ENCODE measurements at places on chromosomes 1 and 21. TPM values are rescaled to one million over a fixed set of nuclear protein-coding genes. Genes with fewer than 3 reads are reported as not detected.

GRCh38 chr1:2623571-2624337, 9.1 kb downstream of the MMEL1 start:
- peaks cover 4% of the 10 kb centered on the region for H3K4me1 ChIP-seq
- peaks cover 3% of the 10 kb centered on the region for H3K36me3 ChIP-seq
- H3K27me3 ChIP-seq, result peaks cover 58% of the 10 kb centered on the region
- no peak for DNase-seq
- H3K4me3 ChIP-seq, result no peak overlapping the region
- H3K27ac ChIP-seq, result no peak overlapping the region

GRCh38 chr1:157829711-157830110, 9.8 kb upstream of the FCRL1 start:
- no peaks in the 10 kb centered on the region for H3K4me1 ChIP-seq
- no peak for DNase-seq
- H3K27me3 ChIP-seq, result peaks cover 14% of the 10 kb centered on the region
- H3K27ac ChIP-seq, result no peak overlapping the region
- H3K4me3 ChIP-seq, result no peak overlapping the region
- no peaks in the 10 kb centered on the region for H3K36me3 ChIP-seq

- no peak overlapping the region for H3K4me3 ChIP-seq
- no peak for DNase-seq
- peaks cover 35% of the 10 kb centered on the region for H3K4me1 ChIP-seq
- H3K27me3 ChIP-seq, result peaks cover 26% of the 10 kb centered on the region
- peaks cover 2% of the 10 kb centered on the region for H3K36me3 ChIP-seq
These were observed 39.0 kb downstream of the FOXO6 start for GRCh38 chr1:41400225-41400624.

- H3K27me3 ChIP-seq, result no peaks in the 10 kb centered on the region
- H3K27ac ChIP-seq, result no peak overlapping the region
- peaks cover 2% of the 10 kb centered on the region for H3K36me3 ChIP-seq
- no peak for DNase-seq
These were observed 275.5 kb downstream of the TPR start for GRCh38 chr1:186099336-186100104.

DNA sequence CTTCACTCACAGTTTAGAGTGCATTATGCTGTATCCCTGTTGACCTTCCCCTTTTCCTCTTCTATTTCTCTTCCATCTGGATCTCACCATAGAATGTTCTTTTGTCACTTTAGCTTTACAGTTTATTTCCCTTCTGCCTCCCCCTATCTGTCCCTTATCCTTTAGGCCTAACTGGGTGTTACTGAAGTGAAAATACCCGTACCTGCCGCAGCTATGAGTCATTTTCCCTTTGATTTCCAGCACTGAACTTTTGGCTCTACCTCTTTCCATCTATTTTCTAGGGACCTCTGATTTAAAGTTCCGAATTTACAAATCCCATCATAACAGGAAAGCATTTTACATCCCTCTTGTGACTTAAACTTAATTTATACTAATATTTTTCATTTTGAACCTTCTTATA, 19.7 kb downstream of the ITSN1 start:
- no peak overlapping the region for H3K4me3 ChIP-seq
- H3K4me1 ChIP-seq, result peaks cover 10% of the 10 kb centered on the region
- no peaks in the 10 kb centered on the region for H3K27me3 ChIP-seq
- no peak overlapping the region for H3K27ac ChIP-seq
- peaks cover 13% of the 10 kb centered on the region for H3K36me3 ChIP-seq
- no peak for DNase-seq

- H3K4me1 ChIP-seq, result peaks cover 53% of the 10 kb centered on the region
- peak overlapping the region; percentile 99 for H3K4me3 ChIP-seq
- no peak for DNase-seq
These were observed 777 bp downstream of the LRRC41 start for GRCh38 chr1:46302641-46303037.

DNA sequence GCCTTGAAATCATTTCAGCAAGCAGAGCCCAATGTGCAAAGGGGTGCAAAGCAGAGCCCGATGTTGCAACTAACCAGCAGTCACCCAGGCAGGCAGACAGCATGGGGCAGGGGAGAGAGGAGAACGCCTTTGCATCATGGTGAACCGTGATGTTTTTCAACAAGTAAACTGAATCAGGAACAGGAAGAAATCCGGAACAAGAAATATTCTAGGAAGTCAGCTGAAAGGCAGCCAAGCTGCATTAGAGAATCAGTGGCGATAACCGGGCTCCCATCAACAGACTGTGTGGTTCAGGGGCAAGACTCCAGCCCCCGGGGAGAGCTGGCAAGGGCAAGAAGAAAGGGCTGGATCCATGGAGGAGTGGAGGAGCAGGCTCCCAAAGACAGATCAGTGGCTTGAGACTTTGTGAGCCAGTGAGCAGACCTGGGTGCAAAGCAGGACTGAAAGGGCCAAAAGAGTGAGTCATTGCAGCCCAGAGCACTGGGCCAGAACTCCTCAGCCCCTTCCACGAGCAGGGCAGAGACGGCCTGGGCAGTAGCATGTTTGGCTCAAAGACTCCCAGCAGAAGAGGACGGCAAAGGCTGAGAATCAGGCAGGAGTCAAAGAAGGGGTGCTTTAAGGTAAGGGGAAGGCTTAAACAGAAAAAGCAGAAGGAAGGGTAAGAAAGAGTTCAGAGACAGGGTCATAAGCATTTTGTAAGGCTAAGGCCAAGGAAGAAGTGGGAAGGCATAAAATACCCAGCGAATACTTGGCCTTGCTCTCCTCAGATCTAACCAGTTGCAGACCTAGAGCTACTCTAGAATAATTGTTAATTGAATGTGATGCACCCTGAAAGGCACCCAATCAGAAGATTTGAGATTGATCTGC, 155.0 kb downstream of the SETD4 start:
- H3K4me3 ChIP-seq, result no peak overlapping the region
- no peaks in the 10 kb centered on the region for H3K27me3 ChIP-seq
- DNase-seq, result no peak
- H3K27ac ChIP-seq, result no peak overlapping the region

DNA sequence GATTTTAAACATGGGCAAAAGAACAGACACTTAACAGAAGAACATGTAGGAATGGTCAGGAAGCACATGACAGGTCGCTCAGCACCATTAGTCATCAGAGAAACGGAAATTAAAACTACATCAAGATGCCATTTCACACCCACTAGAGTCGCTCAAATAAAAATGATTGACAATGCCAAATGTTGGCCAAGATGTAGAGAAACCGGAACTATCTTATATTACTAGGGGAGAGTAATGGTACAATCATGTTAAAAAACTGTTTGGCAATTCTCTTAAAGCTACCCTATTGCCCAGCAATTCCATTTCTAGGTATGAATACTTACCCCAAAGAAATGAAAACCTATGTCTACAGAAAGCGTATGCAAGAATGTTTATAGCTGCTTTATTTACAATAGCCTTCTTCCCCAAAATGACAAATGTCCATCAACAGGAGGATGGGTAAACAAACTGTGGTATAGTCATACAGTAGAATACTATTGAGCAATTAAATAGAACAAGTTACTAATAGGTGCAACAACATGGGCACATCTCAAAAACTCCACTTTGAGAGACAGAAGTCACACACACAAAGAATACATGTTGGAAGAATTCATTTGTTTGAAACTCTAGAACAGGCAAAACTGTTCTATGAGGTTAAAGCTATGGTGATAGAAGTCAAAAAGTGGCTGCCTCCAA, 92.8 kb downstream of the ETS2 start:
- H3K4me3 ChIP-seq, result no peak overlapping the region
- no peak overlapping the region for H3K27ac ChIP-seq
- DNase-seq, result no peak
- H3K36me3 ChIP-seq, result no peaks in the 10 kb centered on the region
- H3K27me3 ChIP-seq, result peaks cover 3% of the 10 kb centered on the region
- no peaks in the 10 kb centered on the region for H3K4me1 ChIP-seq

- no peak overlapping the region for H3K27ac ChIP-seq
- H3K27me3 ChIP-seq, result no peaks in the 10 kb centered on the region
- DNase-seq, result no peak
- H3K4me3 ChIP-seq, result no peak overlapping the region
- H3K4me1 ChIP-seq, result peaks cover 15% of the 10 kb centered on the region
These were observed 21.8 kb downstream of the TGFBR3 start for GRCh38 chr1:91864017-91864700.

- no peaks in the 10 kb centered on the region for H3K36me3 ChIP-seq
- H3K4me3 ChIP-seq, result no peak overlapping the region
- H3K4me1 ChIP-seq, result peaks cover 17% of the 10 kb centered on the region
These were observed 9.6 kb upstream of the FABP3 start for GRCh38 chr1:31382379-31382989.

DNA sequence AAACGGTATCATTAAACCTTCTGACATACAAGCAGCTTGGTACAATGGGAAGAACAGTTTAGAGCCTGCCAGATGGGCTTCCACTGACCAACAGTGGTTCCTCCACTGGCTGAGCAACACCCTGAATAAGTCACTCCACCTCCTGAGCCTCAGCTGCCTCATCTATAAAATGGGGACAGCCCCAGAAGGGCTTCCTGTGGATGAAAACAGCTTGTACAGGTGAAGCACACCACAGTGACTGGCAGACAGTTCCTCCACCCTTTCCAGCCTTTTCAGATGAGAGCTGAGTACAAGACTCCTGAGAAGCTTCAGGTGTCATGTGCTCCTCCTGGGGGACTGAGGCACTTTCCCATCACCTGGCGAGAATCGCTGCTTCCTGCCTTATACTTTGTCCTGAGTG, 2.1 kb downstream of the CAPZB start:
- H3K36me3 ChIP-seq, result no peaks in the 10 kb centered on the region
- peaks cover 45% of the 10 kb centered on the region for H3K4me1 ChIP-seq
- H3K27me3 ChIP-seq, result no peaks in the 10 kb centered on the region

GRCh38 chr1:119101563-119101962, 38.9 kb downstream of the WARS2 start:
- peaks cover 2% of the 10 kb centered on the region for H3K36me3 ChIP-seq
- H3K4me1 ChIP-seq, result no peaks in the 10 kb centered on the region
- no peak overlapping the region for H3K27ac ChIP-seq
- no peaks in the 10 kb centered on the region for H3K27me3 ChIP-seq
- no peak for DNase-seq

- no peak for DNase-seq
- H3K27me3 ChIP-seq, result no peaks in the 10 kb centered on the region
These were observed 46.5 kb downstream of the MORN1 start for GRCh38 chr1:2344744-2345296.

- no peak for DNase-seq
- no peaks in the 10 kb centered on the region for H3K27me3 ChIP-seq
- no peaks in the 10 kb centered on the region for H3K36me3 ChIP-seq
- peaks cover 6% of the 10 kb centered on the region for H3K4me1 ChIP-seq
- H3K4me3 ChIP-seq, result no peak overlapping the region
These were observed 225.5 kb downstream of the PATJ start for GRCh38 chr1:61967750-61968149.

Gene JAM2
- total RNA-seq, result 29.7 TPM

Gene MCOLN2
- 1.0 TPM for total RNA-seq

Gene MFAP2
- total RNA-seq, result 81.6 TPM

Gene RBP7
- total RNA-seq, result not detected

Gene CSMD2
- total RNA-seq, result 0.40 TPM

Gene TPTE
- not detected for total RNA-seq

Gene TTLL7
- 13.5 TPM for total RNA-seq

Gene TTLL10
- total RNA-seq, result not detected

Gene FAM3B
- 0.23 TPM for total RNA-seq

Gene ASCL5
- total RNA-seq, result not detected

Gene LENEP
- total RNA-seq, result 1.9 TPM

Gene CLEC20A
- total RNA-seq, result not detected

Gene UBXN10
- total RNA-seq, result 1.4 TPM
